ENCODE measurements at places on chromosomes 2 and 18.

- no peak for DNase-seq
Measured at GRCh38 chr2:160375802-160376469, 117.7 kb downstream of the RBMS1 start.

- DNase-seq, result peak; percentile 59
Measured at GRCh38 chr18:2406544-2406943, 164.8 kb downstream of the METTL4 start.

DNA sequence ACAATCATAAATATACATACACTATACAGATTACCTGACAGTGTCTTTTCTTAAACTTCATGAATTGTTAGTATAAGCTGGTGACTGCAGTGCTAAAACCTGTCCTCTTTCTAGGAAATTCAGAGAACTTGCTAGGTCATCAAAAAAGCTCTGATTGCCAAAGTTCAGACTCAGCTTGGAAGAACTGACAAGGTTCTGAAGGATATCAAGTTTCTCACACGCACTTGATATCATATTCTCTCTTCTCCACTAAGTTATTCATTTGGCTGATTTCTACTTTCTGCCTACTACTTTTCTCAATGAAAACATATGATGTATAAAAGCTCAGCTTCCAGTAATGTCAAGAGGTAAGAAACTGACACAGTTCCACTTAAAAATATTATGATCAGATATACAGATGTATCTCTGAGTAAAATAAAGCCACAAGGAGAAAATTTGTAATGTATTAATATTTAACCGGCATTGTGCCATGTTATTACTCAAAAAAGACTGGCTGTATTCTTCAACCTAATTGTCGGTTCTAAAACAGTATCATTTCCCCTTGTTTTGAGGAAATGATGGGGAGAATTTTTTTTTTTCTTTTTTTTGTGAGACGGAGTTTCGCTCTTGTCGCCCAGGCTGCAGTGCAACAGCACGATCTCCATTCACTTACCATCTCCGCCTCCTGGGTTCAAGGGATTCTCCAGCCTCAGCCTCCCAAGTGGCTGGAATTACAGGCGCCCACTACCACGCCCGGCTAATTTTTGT is 2.4 kb downstream of the OSBPL1A start:
- no peak for DNase-seq

DNA sequence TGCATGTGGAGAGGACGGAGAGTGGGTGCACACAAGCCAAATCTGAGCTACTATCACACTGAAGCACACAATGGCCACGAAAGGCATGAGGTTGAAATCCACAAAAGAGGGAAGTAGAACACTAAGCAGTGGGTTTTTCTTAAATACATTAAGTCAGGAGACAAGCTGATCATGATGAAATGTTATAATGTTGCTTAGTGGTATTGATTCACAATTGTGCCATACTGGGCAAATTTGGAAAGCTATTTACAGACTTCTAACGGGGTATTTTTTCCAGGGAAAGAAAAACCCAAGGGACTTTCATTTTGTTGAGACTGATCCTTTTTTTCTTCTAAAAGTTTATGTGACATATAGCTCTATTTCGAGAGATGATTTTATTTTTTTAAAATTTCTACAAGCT is 100.8 kb upstream of the CNGA3 start:
- no peak for DNase-seq

- no peak for DNase-seq
Measured at GRCh38 chr2:239348563-239349452, 52.0 kb downstream of the HDAC4 start.
